ENCODE measurements at places on chromosomes 2 and 18.

- H3K36me3 ChIP-seq = no peaks in the 10 kb centered on the region
- H3K4me1 ChIP-seq = no peaks in the 10 kb centered on the region
- DNase-seq = no peak
- H3K27me3 ChIP-seq = no peaks in the 10 kb centered on the region
- H3K4me3 ChIP-seq = no peak overlapping the region
Observed at GRCh38 chr18:36481201-36481657, 183.7 kb downstream of the FHOD3 start.

GRCh38 chr2:129165006-129165405, 814.5 kb upstream of the RAB6C start:
- no peak for DNase-seq
- H3K27me3 ChIP-seq = no peaks in the 10 kb centered on the region
- no peaks in the 10 kb centered on the region for H3K36me3 ChIP-seq
- H3K4me3 ChIP-seq = no peak overlapping the region
- no peak overlapping the region for H3K27ac ChIP-seq

GRCh38 chr2:151844211-151844896, 16.1 kb upstream of the ARL5A start:
- no peak for DNase-seq
- no peaks in the 10 kb centered on the region for H3K4me1 ChIP-seq
- H3K36me3 ChIP-seq = no peaks in the 10 kb centered on the region
- no peak overlapping the region for H3K27ac ChIP-seq
- H3K4me3 ChIP-seq = no peak overlapping the region

DNA sequence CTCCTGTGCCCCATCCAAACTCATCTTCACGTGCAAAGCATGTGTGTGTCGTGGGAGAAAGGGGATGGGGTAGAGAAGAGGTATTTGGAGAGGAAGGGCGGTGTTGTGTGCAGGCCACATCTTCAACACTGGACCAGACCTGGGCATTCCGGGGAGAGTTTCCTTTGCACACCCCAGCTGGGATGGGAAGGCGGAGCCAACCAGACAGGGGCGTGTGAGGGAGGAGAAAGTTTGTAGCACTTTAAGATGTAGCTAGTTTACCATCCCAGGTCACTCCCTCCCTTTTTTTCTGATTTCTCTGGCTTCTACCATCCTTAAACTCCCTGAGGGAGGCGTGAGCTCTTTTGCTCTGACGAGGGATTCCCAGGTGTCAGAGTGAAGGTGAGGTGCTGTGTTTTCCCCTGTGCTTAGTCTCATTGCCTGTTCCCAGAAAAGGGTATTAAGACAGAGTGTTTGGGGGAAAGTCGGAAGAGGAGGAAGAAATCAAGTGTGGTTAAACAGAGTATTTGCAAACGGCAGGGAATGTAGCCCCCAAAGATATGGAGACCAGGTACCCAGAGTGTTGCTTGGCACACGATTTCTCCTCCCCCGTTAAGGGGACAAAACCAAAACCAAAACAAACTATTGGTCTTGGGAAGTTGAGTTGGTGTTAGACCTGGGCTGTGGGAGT, 1.6 kb downstream of the SETBP1 start:
- no peak for DNase-seq
- H3K36me3 ChIP-seq = no peaks in the 10 kb centered on the region
- peak overlapping the region; percentile 70 for H3K4me3 ChIP-seq
- H3K4me1 ChIP-seq = no peaks in the 10 kb centered on the region
- H3K27ac ChIP-seq = peak overlapping the region; percentile 95
- no peaks in the 10 kb centered on the region for H3K27me3 ChIP-seq

GRCh38 chr2:235049069-235049468, 97.3 kb downstream of the SH3BP4 start:
- H3K36me3 ChIP-seq = no peaks in the 10 kb centered on the region
- no peak overlapping the region for H3K4me3 ChIP-seq
- no peak for DNase-seq
- peaks cover 13% of the 10 kb centered on the region for H3K4me1 ChIP-seq

DNA sequence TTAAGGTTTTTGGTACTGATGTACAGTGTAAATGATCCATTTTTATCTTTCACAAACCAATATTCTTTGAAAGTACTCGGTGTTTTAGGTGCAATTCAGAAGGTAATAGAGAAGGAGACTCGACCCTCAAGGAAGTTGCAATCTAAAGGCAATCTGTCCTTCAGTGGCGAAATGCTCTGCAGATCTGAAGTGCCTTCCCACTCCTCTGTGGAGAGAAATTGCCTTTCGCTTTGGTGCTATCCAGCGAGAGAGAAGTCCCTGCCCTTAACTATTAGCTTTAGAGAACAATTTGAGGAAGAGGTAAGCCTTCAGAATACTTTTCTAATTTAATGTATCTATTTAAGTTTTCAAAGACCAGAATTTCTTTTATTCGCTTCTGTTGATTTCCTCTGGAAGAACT, 371.8 kb upstream of the FANCL start:
- H3K36me3 ChIP-seq = no peaks in the 10 kb centered on the region
- no peak overlapping the region for H3K4me3 ChIP-seq
- H3K27me3 ChIP-seq = no peaks in the 10 kb centered on the region
- DNase-seq = no peak
- H3K4me1 ChIP-seq = no peaks in the 10 kb centered on the region

Data from esophagus squamous epithelium (tissue), 5 donors.